Dermis blood vessel endothelial cell (primary cell): ENCODE measurements at places on chromosomes 1 and 21.

DNA sequence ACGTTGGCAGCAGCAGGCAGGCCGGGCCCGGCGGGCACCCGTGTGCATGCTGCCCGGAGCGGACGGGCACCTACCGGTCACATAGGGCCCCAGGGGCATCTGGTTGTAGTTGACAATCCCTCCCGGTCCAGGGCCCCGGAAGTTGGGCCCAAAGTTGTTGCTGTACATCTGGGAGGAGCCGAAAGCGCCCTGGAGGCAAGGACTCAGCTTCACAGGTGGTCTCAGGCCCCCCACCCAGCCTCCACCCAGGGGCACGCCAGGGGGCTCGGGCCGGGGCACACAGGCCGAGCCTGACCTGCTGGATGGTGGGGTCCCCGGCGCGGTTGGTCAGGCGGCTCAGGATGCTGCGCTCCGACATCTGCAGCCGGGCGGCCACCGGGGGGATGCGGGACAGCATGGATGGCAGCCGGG lies 60.6 kb downstream of the KCNAB2 start:
- no peak for DNase-seq

DNA sequence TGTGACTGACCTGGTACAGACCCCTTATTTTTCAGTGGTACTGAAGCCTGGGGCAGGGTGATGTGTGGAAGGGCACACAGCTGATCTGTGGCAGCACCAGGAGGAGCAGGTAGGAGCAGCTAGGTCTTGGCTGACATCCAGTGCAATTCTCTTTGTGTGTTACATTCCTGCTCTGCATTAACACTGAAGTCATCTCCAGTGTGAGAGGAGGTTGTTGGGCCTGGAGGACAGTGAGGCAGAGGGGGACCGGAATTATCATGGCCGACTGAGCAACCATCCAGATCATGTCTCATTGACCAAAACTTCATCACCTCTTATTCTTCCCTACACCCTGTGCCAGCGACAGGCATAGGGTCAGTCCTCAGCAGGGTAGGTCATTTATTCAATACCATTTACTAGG lies 1.5 kb downstream of the SLAMF8 start:
- no peak for DNase-seq

GRCh38 chr1:186738926-186739325 lies 58.7 kb upstream of the PTGS2 start:
- no peak for DNase-seq

- no peak for DNase-seq
These were observed 70.8 kb downstream of the DDAH1 start for GRCh38 chr1:85394130-85394529.

DNA sequence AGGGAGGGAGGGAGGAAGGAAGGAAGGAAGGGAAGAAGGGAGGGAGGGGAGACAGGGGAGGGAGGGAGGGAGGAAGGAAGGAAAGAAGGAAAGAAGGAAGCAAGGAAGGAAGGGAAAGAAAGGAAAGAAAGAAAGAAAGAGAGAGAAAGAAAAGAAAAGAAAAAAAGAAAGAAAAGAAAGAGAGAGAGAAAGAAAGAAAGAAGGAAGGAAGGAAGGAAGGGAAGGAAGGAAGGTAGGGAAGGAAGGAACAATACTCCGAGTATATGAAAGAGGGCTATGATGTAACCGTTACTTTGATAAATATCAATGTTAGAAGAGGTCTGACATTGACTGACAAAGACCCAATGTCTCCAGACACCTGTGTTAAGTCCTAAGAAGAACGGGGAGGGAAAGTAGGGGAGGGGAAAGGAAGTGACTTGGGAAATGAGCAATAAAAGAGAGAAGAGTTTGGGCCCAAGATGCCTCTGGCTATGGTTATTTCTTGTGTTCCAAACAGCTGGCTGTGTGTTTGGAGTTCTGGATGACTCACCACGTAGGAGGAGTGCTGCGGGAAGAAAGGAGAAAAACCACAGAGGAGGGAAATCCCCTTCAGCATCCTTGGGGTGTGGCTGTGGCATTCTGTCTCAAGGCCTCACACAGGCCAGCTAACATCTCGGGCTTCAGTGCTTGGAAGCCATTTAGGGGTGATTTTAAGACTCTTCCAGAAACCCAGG lies 37.0 kb upstream of the RXRG start:
- peak; percentile 21 for DNase-seq

GRCh38 chr1:211577819-211578639 lies 932 bp downstream of the SLC30A1 start:
- DNase-seq, result peak; percentile 80

DNA sequence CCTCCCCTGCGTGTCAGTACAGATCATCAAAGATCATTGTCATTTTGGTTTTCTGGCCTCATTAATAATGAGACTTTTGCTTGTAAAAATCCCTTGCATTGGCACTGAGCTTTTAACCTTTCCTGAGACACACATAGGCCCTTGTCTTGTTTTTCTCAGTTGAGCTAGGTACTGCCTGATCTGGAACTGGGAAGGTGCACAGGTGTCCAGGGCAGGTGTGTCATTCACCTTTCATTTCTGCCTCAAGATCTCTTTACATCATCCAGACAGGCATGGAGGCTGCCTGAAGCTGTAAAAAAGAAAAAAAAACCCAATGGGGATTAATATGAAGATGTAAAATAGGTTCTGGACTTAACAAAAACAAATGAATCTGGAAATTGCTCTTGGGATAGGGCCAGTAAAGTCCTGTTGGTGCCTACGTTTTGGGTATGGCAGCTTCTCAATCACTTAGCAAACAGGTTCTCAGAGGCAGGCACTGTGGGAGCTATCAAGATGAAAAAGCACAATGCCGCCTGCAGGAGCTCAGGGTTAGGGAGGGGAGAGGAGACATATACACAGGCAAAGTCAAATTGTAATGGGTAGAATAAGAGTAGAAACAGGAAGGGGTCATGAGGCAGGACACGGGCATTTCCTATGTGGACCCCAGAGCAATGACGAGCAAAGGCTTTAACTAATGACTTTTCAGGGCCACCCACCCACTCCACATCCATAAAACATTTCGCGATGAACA lies 1.0 kb upstream of the KCNC4 start:
- peak; percentile 13 for DNase-seq

- no peak for DNase-seq
These were observed 148.6 kb upstream of the ETV3 start for GRCh38 chr1:157286646-157287420.

GRCh38 chr1:156129687-156130577 lies 15.4 kb downstream of the LMNA start:
- DNase-seq, result peak; percentile 97

DNA sequence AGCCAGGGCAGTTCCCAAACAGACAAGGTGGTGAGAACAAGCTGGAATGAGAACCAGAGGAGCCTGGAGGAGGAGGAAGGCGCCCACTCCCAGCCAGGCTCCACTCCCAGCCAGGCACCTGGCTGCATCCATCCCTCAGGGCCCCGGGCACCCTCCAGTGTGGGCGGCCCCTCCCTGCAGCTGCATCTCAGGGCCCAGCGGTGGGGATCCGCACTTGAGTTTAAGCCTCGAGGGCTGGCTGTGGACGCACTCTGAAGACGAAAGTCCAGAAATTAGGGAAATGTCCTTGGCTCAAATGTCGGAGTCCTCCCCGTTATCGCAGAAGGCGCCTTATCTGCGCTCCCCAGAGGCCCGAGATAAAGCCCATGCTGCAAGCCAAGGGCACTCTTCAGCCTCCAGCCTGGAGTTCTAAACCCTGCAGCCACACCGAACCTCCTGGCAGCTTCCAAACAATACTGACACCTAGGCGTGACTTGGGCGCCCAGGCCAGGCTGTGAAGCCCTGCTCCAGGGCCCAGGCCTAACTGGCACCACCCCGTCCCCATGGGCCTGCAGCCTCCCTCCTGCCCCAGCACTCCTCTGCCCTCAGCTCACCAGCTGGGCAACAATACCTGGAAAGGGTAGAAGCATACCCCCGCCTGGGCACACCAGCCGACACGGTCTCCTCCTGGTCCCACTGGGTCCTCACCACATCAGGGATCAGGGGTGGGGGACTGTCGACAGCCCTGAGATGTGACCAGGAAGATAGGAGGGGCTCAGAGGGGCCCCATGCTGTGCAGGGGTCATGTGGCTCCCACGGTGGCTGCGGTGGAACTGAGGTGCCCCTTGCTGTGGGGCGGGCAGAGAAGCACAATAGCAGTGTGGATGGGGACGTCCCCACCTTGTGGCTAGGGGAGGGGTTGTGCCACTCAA lies 184.8 kb upstream of the VAMP3 start:
- DNase-seq, result no peak

GRCh38 chr1:12201352-12202189 lies 28.3 kb upstream of the VPS13D start:
- no peak for DNase-seq

GRCh38 chr1:184362876-184363275 lies 24.0 kb upstream of the C1orf21 start:
- DNase-seq, result no peak

- no peak for DNase-seq
These were observed 11.3 kb downstream of the SLC19A2 start for GRCh38 chr1:169474302-169474995.

DNA sequence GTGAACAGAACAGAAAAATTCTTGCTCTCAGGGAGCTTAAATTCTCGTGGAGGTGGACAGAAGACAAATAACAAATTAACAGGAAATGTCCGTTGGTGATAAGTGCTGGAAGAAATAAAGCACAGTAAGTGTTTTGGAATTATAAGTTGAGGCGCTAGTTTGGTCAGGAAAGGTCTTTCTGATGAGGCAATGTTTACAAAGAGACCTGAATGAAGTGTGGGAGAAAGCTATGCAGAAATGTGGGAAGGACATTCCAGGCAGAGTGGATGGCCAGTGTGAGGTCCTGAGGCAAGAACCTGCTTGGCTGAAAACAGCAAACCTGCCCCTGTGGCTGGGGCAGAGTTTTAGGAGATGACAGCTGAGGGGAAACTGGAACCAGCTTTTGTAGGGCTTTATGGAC lies 23.3 kb downstream of the NGF start:
- DNase-seq, result no peak

DNA sequence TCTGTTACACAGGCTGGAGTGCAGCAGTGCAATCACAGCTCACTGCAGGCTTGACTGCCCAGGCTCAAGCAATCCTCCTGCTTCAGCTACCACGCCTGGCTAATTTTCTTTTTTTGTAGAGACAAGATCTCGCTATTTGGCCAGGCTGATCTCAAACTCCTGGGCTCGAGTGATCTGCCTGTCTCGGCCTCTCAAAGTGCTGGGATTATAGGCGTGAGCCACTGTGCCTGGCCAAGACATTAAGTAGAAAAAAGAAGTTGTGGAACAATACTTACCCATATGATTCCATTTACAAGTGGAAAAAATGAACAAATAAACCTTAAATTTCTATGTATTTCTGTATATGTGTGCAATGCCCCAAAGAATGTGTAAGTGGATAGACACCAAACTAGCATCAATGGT lies 30.3 kb upstream of the ID3 start:
- no peak for DNase-seq

GRCh38 chr1:49104575-49104974 lies 327.9 kb upstream of the BEND5 start:
- DNase-seq, result no peak

DNA sequence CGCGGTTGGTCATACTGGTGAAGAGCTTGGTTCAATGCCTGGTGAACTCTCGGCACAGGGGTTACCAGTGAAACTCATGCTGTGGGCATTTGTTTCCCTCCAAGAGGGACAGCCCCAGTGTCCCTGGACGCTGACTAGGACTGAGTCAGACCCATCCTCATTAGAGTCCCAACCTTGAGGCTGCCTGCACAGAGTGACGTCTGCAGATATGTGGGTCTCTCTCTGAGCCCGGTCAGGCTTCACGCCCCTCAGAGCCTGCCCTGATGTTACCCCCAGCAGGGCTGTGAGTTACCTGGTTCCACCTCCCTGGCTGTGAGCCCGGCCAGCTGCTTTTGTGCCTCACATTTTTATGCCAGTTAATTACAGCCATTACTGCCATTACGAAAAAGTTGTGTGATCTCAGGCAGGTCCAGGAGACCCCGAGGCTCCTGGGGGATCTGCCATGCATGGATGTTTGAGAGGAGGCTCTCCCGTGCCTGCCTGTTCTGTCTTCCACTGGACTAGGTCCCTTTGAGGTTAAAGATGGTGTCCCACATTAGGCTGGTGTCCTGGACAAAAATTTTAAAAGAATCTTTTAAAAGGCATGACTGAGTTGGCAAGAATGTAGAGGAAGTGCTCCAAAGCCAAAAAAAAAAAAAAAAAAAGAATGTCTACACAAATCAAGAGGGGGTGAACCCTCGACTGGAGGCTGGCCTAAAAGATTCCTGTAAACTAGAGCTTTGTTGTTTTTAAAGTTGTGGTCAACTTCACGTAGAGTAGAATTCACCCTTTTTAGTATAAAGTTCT lies 36.6 kb upstream of the PADI1 start:
- no peak for DNase-seq

GRCh38 chr1:36156329-36157114 lies 562 bp downstream of the MAP7D1 start:
- peak; percentile 73 for DNase-seq

DNA sequence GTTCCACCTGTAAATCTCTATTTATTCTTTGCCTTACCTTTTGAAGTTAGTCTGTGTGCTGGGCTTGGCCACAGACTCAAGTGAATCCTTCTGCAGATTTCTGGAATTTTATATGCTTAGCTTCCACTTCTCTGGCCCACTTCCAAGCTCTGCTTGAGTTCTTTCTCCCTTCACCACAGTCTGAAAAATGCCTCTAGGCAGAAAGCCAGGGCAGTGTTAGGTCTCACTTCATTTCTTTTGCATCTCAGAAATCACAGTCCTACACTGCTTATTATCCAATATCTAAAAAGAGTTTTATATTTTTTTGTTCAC lies 48.9 kb downstream of the INKA2 start:
- DNase-seq, result peak; percentile 63

- DNase-seq, result no peak
These were observed 240.4 kb downstream of the NFIA start for GRCh38 chr1:61322769-61323168.

GRCh38 chr1:206685334-206685768 lies 646 bp downstream of the MAPKAPK2 start:
- DNase-seq, result peak; percentile 49

DNA sequence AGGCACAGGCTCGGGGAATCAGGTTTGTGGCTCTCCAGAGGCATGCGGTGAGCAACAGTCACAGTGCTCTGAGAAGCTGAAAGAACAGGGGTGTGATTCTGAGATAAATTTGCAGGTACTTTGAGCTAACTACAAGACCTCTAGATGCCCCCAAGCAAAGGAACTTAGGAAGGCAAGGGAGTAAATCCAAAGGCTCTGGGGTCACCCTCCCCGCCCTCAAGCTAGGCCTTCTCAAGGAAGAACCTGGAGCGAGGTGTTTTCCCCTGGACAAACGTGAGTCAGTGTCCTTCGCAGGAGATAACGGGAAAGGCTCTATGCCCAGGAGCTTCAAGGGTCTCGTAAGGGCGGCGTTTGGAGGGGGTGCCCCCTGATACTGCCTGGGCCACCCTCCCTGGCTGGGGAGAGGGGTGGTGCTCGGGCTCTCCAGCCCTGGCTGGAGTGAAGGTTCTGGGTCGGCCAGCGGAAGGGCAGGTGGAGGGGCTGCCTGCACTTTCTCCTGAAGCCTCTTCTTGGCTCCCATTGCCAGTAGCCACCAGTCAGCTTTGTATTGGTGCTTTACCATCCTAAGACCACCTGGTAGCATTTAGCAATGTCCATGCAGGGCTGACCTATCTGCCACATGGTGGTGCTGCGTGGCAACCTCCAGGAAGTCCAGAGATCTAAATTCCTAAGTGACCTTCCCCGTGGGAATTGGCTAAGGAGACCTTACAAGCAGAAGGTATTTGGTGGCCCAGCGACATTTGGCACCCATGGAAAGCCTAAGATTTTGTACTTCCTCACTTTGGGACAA lies 44.0 kb downstream of the GPR161 start:
- peak; percentile 42 for DNase-seq
